ENCODE measurements at places on chromosomes 13 and 19.

GRCh38 chr19:9793071-9793591 lies 24.6 kb upstream of the ZNF846 start:
- DNase-seq = no peak

DNA sequence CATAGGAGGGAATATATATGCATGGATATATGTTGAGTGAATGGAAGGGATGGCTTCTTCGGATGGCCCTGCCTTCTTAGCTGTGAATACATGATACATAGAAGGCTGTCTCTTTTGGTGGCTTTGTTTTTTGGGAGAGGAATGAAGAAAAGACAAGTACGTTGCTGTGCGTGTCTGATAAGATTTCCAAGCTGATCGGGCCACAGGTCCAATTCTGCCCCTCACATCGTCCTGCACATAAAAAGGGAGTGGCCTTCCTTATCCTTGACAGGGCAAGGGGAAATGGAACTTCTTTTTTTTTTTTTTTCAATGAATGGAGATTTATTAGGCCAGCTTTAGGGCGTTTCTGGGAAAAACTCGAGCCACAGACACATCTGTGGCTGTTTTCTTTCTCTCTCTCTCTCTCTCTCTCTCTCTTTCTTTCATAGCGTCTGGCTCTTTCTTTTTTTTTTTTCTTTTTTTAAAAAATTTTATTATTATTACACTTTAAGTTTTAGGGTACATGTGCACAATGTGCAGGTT lies 103.8 kb upstream of the SPATA13 start:
- DNase-seq = no peak

GRCh38 chr13:42174344-42175162 lies 97.4 kb upstream of the AKAP11 start:
- peak; percentile 50 for DNase-seq

DNA sequence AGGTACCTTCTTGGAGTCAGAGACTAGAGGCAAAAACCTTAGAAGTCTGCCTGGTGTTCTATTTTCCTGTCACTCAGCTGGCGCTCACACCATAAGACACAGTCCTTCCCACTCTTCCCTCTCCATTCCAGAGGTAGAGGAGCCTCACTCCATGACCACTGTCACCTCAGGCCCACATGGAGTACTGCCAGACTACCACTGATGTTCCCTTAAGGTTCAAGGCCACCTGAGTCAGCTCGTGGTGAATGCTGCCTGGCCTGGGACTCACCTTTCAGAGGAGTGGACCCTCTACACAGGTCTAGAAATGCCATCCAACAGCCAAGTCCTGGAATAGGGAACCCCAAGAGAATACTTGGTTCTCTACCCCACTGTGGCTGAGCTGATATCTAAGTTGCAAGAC lies 29.9 kb downstream of the RGCC start:
- DNase-seq = no peak

DNA sequence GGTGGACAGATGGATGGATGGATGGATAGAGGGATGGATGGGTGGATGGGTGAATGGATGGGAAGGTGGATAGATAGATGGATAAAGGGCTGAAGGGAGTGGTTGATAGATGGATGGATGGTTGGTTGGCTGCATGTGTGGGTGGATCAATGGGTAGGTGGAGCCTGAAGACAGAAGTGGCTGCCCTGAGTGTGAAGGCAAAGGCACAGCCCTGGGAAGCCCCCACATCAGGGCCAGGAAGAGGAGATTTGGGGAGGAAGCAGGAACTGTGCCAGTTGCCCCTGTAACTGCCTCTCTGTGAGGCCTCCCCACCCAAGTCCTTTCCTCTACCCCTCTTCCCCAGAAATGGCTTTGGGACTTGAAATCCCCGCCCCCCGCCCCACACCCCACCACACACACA lies 43.4 kb upstream of the NFIC start:
- DNase-seq = no peak

- peak; percentile 41 for DNase-seq
Observed at GRCh38 chr19:13011653-13012389, 16.5 kb downstream of the NFIX start.

- DNase-seq = no peak
Observed at GRCh38 chr13:51785712-51786424, 18.1 kb downstream of the DHRS12 start.

DNA sequence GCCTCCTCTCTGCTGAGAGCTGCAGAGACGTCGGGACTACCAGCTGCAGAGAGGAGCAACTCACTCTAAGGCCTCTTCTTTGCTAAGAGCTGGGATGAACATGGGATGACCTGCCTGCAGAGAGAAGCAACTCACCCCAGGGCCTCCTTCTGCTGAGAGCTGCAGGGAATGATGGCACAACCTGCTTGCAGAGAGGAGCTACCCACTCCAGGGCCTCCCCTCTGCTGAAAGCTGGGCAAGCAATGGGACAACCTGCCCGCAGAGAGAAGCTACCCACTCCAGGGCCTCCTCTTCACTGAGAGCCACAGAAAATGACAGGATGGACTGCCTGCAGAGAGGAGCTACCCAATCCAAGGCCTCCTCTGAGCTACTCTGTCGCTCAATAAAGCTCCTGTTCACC lies 6.9 kb upstream of the MLLT1 start:
- no peak for DNase-seq

DNA sequence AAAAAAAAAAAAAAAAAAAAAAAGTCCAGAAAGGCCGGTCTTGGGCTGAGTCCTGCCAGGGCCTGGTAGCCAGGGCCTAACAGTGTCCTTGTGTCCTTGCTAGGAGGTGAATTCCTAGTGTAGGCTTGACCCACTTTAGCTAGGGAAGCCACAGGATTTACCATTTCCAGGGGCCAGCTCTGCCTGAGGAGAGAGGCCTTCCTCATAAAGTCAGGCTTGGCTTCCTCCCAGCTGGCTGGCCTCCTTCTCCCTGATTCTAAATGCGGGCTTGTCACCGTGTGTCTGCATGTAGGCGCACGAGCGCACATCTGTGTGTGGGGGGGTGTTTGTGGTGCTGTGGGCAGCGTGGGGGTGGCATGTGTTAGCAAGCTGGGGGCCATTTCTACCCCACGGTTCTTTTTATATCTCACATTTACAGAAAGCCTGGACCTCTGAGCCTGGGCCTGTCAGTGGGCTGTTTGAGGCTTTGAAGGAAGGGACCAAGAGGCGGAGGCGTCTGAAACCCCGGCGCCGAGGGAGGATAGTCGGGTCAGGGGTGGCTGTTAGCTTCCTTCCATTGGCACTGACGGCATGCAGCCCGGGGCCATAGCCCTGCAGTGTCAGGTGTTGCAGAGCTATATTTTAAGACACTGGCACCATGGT lies 31.7 kb downstream of the IER2 start:
- DNase-seq = no peak

DNA sequence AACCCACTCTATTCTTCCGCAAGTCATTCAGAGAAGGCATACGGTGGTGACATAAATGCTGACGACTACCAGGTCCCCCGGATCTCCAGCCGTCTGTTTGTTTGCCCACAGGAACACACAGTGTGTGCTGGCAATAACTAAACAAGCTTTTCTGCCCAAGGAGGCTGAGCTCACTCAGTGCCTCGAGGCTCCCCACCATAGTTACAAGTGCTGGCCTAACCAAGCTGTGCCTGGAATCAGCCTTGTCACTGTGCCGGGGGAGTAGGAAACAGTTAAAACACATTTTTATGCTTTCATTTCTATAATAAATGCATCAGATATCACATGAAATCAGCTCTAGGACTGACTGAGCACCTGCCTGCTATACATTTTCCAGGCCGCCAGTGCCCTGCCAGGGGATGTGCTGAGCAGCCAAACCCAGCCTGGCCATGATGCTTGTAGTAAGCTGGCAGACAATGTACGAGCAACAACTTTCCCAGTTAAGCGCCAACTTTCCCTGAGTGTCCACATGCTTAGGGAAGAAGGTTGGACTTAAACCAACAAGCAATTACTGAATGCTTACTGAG lies 28.1 kb downstream of the BRD4 start:
- DNase-seq = no peak

GRCh38 chr13:51576754-51577153 lies 7.5 kb upstream of the WDFY2 start:
- no peak for DNase-seq

DNA sequence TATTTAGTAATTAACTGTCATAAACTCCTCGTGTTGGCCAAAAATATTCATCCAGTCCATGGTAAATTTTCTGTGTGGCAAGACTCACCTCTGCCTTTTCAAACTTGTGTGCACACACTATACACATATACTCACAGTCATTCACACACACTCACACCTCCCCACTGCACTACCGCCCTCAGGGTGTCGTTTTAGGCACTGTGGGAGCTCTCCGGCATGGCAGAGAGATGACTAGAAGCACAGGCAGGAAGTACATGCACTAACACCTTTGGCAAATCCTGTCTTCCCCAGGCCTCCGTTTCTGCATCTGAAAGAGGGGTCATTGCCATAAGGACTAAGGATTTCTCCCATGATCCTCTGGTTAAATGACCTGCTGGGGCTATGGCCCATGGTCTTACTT lies 62.6 kb upstream of the FARP1 start:
- no peak for DNase-seq

DNA sequence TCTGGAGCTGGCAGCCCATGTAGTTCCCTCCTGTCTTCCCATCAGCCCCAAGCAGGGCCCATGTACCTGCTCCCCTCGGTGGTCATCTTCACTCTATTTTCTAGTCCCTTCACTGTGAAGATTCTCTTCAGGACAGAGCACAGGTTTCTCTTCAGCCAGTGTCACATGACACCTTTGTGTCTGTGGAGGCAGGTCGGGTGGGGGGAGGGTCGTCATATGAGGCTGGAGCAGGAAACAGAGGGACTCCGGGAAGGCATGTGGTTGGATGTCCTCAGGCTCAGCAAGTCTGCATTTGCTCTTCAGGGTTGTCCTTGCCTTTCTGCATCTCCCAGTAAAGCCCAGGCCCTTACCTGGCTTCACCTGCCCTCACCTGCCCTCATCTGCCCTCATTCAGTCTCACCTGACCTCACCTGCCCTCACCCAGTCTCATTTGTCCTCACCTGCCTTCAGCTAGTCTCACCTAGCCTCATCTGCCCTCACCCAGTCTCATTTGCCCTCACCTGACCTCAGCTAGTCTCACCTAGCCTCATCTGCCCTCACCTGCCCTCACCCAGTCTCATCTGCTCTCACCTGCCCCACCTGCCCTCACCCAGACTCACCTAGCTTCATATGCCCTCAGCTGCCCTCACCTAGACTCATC lies 120.3 kb downstream of the ZDHHC20 start:
- DNase-seq = peak; percentile 89

- no peak for DNase-seq
Observed at GRCh38 chr13:48446464-48446863, 33.6 kb upstream of the LPAR6 start.

- no peak for DNase-seq
Observed at GRCh38 chr19:44260343-44260681, 626 bp downstream of the ZNF233 start.

DNA sequence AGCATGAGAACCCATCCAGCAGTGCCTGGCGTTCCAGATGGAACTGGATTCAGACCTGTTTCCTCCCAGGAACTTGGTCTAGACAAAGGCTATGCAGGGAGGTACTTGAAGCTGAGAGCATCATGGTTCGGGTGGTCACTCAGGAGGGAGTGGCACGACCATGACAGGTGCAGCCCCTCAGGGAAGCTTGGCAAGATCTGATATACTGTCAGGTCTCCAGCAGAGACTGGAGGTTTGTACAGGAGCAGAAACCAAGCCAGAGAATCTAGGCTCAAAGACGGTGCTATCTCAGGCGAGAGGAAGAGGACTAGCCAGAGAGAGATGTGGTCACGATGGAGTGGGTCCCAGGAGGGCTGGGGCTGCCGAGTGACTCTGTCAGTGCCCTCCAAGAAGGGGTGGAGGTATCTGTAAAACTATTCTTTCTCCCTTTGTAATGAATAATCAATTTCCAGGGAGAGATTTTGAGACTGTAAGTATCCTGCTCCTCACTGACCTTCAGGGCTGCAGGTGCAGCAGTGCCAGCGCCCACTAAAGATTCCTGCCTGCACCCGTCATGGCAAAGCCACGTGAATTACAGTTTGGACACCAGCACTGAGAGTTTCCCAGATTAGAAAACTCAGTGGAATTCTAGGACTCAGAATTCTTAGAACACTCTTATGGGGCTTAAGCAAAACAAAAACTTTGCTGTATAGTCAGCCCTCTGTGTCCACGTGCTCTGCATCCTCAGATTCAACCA lies 10.2 kb upstream of the DCUN1D2 start:
- DNase-seq = no peak

- DNase-seq = no peak
Observed at GRCh38 chr19:14370169-14370939, 10.9 kb upstream of the ADGRE5 start.

DNA sequence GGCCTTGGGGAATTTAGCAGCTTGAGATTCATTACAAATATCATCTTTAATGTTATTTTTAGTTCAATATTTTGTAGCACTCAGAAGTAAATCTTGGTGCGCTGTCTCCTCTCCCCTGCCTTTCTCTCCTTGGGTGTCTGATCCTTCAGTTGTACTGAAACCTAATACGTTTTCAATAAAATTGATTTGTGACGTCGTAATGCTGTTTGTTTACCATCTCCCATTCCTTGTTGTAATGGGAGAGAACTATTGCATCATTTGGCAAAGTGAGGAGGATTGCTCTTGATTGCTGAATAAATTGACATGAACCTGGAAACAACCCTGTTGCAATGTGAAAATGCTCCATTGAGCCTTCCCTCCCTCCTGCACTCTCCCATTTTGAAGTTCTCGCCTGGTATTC lies 43.2 kb upstream of the TSHZ3 start:
- no peak for DNase-seq

DNA sequence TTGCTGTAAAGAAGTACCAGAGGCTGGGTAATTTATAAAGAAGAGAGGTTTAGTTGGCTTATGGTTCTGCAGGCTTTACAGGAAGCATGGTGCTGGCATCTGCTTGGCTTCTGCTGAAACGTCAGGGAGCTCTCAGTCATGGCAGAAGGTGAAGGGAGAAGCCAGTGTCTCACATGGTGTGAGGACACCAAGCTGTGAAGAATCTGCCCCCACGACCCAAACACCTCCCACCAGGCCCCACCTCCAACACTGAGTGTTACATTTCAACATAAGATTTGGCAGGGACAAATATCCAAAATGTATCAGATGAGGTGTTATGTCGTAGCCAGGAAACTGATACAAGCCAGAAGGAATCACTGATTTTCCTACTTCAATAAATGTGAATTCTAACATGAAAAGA lies 136.5 kb downstream of the CYSLTR2 start:
- no peak for DNase-seq

DNA sequence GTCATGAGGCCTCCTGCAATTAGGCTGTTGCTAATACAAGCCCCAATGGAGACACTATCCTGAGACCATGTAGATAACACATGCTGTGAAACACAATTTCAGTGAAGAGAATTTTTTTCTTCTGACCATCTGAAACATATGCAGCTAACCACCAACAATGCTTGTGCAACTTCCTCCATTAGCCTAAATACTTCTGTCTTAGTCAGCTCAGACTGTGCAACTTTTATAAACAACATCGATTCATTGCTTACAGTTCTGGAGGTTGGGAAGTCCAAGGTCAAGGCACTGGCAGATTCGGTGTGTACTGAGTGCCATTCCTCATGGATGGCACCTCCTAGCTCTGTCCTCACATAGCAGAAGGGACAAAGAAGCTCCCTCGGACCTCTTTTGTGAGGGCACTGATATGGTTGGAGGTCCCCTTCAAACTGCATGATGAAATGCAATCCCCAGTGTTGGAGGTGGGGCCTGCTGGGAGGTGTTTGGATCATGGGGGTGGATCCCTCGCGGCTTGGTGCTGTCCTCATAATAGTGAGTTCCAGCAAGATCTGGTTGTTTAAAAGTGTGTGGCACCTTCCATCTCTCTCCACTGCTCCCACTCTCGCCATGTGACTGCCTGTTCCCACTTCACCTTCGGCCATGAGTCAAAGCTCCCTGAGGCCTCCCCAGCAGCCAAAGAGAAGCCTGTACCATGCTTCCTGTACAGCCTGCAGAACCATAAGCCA lies 27.7 kb downstream of the STK24 start:
- no peak for DNase-seq

GRCh38 chr19:17123041-17123440 lies 47.5 kb downstream of the MYO9B start:
- DNase-seq = no peak
